Nephron progenitor cell (in vitro differentiated cells): ENCODE measurements at places on chromosomes 16 and 17.

- no peak for DNase-seq
Observed at GRCh38 chr16:58563235-58563634, 47.9 kb downstream of the SETD6 start.

GRCh38 chr16:86398201-86398600 is 112.1 kb upstream of the FOXF1 start:
- DNase-seq, result no peak

- peak; percentile 48 for DNase-seq
Observed at GRCh38 chr17:53032861-53033271, 789.9 kb upstream of the KIF2B start.

DNA sequence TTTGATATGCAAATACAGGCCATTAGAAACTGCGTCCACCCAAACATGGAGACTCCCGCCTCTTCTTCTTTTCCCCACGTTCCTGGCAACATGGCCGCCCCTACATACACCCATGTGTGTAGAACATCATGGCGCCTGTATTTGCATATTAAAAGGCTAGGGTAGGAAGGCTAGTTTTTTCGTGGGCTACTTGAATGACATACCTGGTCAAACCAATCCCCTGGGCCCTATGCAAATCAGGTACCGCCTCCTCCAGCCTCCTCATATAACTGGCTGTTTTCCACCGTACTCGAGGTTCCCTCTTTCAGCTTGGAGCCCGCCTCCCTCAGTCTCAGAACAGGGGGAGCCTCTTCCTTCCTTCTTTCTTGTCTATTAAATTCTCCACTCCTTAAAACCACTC is 840 bp upstream of the CD300LB start:
- DNase-seq, result no peak

GRCh38 chr17:35801583-35802224 is 6.3 kb upstream of the MMP28 start:
- no peak for DNase-seq

DNA sequence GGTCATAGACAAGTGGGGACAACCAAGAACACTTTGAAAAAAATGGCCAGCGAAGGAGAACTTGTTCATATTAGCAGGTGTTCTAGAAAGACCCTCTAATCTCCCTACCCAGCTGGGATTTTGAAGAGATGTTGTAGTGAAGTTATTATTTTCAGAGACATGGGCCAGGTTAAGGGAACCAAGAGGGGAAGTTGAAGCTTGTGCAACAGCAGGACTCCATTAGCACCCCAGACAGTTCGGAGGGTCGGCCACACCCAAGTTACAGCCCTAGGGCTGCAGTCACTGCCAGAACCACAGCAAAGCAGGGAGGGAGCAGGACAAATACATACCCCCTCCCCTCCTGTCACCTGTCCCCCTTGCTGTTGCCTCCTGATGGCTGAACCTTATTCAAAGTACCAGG is 42.3 kb downstream of the WSB1 start:
- DNase-seq, result no peak

- DNase-seq, result peak; percentile 13
Observed at GRCh38 chr16:11871193-11871592, 19.9 kb upstream of the RSL1D1 start.

DNA sequence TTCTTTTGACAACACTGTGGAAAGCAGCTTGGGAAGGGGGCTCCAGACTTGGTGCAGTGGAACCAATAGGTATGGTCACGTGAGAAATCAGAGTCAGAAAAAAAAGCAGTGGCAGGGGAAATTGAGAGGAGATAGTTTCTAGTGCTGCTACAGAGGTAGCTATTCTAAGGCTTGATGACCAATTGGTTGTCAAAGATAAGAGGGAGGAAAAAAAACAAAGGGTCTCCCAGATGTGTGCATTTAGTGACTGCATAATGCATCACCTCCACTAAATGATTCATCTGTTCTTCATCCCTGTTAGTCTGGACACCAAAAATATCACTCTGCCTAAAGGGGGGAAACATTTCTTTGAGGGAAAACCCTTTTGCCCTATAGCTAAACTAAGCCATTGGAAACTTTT is 56.5 kb downstream of the PIGL start:
- DNase-seq, result no peak

GRCh38 chr16:3879258-3879886 is 1.1 kb downstream of the CREBBP start:
- DNase-seq, result peak; percentile 53

- no peak for DNase-seq
Observed at GRCh38 chr17:50688245-50688644, 19.5 kb downstream of the ANKRD40 start.

- DNase-seq, result no peak
Observed at GRCh38 chr17:6996256-6997011, 585 bp downstream of the ALOX12 start.

DNA sequence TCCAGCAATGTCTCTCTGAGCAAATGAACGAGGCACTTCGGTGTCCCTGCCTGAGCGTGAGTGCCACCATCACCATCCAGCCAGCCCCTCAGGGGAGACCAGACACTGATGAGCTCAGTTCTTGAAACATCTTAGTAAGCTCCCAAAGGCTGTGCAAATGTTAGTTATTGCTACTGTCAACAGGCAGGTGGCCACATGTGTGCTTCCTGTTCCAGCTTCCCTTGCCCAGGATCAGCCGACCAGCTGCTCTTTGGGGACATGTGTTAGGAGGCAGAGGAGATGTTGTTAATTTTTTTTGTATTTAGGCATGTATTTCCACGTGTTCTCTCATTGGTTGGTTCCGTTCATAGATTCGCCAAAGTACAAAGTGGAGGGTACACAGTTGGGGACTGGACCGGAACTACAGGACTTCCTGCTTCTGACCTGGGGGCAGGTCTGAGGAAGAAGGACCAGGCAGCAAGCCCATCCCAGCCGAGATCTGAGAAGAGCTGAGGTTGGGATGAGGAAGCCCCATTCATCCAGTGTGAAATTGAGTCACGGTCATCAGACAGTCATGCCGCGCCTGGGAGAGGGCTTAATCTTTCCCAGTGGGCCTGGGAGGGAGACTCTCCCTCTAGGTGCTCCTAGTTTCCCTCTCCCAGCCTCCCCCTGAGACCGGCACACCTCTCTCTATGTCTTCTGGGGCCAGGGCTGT is 3.8 kb downstream of the TTYH2 start:
- DNase-seq, result no peak

DNA sequence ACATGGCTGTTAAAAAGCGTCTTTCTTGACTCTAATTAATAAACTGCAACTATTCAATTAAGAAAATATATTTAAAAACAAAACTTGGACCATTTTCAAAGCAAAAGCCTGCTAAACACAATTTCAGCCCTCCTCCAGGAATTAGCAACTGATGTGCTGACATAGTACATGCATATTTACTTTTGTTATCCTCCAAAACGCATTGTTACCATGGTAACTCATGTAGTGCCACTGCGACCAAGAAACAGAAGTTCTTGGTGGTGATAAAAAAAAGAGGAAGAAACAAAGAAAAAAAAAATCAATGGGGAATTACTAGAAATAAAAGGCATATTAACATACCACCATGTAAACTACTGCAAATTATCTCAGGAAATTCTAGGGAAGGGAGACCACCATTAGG is 793.4 kb upstream of the CDH8 start:
- DNase-seq, result no peak

- DNase-seq, result peak; percentile 60
Observed at GRCh38 chr16:68645494-68646388, 631 bp downstream of the CDH3 start.

DNA sequence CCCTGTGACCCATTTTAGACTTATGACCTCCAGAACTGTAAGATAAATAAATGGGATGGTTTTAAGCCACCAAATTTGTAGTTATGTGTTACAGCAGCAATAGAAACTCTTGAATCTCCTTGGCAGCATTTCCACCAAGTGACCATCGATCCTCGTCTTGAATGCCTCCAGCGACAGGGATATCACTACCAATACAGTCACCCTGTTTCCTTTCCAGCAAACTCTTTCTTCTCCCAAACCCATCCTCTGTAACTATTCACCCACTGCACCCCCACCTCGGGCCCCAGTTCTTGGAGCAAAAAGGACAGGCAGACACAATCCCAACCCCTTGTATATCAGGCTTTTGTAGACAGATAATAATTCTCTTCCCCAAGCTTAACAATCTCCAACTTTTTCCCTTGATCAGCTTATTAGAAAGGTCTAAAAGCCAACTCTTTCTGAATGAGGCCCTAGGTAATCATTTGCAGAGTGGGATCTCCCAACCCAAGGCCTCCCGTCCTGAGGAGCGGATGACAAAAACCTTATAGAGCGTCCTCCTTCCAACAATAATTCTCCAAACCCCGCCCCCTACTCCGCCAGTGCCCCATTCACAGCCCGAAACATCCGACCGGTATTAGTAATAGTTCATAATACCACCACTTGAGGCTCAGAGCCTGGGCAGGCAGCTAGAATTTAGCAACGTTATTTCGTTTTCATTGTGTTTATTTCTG is 14.7 kb upstream of the PLLP start:
- peak; percentile 65 for DNase-seq

- DNase-seq, result no peak
Observed at GRCh38 chr17:45146166-45146565, 2.1 kb upstream of the HEXIM1 start.

GRCh38 chr17:4178651-4179050 is 35.7 kb downstream of the CYB5D2 start:
- DNase-seq, result no peak

DNA sequence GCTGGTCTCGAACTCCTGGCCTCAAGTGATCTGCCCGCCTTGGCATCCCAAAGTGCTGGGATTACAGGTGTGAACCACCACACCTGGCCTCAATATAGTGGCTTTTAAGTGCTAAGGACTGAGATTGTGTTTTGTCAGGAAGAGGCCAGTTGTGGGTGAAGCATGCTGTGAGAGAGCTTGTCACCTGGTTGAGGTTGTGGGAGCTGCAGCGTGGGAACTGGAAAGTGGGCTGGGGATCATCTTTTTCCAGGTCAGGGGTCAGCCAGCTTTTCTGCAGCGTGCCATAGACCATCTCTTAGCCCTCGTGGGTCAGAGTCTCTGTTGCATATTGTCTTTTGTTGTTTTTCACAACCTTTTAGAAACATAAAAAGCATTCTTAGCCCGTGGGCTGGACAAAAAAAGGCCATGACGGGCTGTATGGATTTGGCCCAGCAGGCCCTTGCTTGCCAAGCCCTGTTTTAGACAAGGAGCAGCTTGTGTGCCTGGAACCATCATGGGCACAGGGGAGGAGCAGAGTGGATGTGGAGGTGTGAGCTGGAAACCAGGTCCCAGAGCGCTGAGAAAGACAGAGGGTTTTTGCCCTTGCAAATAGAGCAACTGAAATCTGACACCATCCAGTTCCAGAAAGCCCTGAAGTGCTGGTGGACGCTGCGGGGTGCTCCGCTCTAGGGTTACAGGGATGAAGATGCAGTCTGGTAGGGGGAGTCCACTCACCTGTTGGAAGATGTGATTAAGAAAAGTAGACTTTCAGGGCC is 5.5 kb downstream of the BIRC5 start:
- DNase-seq, result peak; percentile 28

DNA sequence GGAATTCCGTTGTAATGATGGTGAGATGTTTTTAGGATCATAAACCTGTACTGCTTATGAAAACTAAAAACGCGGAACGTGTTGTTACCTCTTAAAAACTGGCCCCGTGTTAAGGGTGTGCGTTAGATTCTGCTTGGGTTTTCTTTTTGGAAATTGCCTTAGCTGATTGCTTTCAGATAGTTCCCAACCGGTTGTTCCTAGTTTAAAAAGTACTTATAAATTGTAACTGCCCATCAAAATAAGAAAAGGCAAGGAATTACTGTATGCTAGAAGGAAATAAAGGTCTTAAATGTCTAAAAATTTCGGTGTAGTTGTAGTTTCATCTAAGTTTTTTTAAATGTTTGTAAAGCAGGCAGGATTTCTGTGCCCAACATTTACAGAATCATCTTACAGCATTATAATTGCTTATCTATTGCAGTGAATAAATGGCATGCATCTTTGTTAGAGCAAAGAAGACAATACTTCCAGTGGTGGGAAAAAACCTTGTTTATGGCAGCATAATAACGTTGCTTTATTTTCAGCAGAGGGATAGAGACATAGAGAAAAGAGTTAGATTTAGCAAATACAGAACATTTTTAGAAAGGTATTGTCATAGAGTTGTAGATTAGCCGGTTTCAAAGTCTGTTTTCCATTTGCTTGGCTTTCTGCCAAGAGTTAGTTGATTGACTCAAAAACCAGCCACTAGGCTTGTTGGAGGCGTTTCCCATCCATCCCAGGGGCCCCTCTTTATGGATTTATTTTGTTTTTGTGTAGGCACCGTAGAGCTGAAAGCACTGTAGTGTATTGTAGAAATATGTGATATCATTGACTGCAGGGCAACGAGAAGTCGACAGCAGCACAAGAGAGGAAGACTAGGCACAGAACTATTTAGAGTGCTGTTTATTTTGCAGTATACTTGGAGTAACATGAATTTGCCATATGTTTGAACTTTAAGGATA is 1.7 kb downstream of the PPM1D start:
- DNase-seq, result peak; percentile 49

DNA sequence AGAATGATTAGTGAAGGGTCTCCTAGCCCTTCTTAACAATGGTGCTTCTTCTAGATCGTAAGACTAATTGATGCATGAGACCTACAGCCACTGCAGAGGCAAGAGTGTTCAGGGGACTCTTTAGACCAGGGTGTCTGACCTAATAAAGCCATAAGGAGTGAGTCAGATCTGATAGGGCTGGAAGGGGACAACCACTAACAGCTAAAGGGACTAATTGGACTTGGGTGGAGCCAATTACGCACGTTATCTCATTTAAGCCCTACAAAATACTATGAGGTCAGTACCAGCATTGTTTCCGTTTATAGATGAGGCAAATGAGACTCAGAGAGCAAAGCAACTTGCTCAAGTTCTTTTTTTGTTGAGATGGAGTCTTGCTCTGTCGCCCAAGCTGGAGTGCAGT is 14.5 kb upstream of the RNF222 start:
- no peak for DNase-seq

- peak; percentile 41 for DNase-seq
Observed at GRCh38 chr17:47810200-47810821, 11.3 kb downstream of the OSBPL7 start.

- no peak for DNase-seq
Observed at GRCh38 chr16:50942143-50942542, 200.3 kb downstream of the CYLD start.

- no peak for DNase-seq
Observed at GRCh38 chr17:14791221-14791620, 473.9 kb downstream of the PMP22 start.

DNA sequence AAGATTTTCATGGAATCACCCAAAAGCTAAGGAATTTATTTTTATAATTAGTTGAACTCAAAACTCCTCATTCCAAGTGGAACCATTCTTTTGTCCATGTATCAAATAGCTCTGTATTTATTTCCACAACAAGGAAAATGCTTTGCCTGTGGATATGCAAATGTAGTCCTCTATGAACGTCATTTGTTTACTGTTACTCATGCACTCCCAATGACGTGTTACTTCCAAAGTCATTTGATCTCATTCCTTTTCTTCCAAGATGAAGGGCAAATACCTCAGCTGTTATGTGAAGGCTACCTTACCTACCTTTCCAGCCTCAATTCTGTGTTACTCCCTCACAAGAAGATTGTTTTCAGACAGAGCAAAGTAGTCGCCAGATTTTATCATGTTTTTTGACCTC is 83.7 kb downstream of the ITFG1 start:
- no peak for DNase-seq
